ENCODE measurements at places on chromosomes 16 and 17. TPM values are rescaled to one million over a fixed set of nuclear protein-coding genes. Genes with fewer than 3 reads are reported as not detected.

- DNase-seq = no peak
Observed at GRCh38 chr17:73281928-73282327, 20.2 kb upstream of the CPSF4L start.

DNA sequence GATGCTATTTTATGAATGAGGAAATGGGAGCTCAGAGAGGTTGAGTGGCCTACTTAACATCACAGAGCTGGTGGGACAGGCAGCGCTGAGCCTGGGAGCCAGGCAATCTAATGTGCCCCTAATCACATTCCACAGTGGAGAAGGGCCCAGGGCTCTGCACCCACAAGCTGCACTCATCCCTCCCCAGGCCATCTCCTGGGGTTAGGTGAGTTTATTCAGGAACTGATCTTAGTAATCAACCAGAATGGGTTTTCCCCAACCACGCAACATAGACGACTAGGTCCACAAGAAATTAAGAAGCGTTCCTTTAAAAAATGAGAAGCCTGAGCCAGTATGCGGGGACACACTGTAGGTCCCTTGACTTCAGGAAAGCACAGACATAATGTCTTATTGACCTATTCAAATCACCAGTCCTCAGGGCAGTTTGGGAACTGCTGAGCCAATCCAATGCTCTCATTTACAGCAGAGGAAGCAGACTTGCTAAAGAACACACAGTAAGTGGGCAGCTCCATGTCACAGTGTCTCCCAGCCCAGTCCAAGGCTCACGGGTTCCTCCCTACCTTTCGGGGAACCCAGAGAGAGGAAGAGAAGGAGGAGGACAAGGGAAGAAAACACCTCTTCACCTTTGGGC, 2.3 kb downstream of the MPP3 start:
- DNase-seq = no peak

LRRC37A3 gene
- 4.2 TPM for total RNA-seq

DNA sequence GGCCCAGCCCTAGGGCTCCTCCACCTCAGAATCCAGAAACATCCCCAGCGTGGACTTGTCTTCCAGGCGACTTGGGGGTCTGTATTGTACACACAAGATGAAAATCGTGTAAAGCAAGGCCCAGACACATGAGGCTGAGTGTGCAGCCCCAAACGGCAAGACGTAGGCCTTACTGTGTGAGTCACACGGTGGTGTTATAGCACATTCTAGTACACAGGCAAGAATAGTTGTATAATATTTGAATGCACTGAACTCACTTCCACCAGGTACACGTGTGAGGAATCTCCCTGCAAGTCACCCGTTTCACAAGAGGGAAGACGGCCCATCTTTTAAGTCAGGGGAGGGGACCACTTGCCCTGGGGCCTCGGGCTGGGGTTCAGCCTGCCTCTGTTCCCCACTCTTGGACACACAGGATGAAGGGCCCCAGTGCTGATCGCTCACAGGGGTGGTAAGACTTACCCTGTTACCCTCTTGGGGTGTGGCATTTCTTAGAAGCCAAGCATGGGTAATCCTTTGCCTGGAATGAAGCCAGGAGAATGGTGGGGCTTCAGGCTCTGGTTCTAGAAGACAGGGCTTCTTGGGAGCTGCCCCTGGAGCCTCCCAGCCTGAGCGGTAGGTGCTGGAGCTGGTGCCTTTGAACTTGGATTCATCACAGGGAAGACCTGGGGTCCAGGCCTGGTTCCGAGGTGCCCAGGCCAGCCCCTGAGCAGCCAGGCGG, 71.3 kb downstream of the SREBF1 start:
- DNase-seq = no peak

- peak; percentile 94 for DNase-seq
Observed at GRCh38 chr17:386141-386876, 33.7 kb upstream of the RPH3AL start.
